Upper lobe of left lung (tissue), 6 donors: ENCODE measurements at places on chromosomes 13 and 19. TPM values are rescaled to one million over a fixed set of nuclear protein-coding genes. Genes with fewer than 3 reads are reported as not detected.

The SLC6A16 gene
- total RNA-seq = 1.1 TPM

The LILRB5 gene
- 10.0 TPM for total RNA-seq

The ADGRE1 gene
- total RNA-seq = 4.4 TPM

DNA sequence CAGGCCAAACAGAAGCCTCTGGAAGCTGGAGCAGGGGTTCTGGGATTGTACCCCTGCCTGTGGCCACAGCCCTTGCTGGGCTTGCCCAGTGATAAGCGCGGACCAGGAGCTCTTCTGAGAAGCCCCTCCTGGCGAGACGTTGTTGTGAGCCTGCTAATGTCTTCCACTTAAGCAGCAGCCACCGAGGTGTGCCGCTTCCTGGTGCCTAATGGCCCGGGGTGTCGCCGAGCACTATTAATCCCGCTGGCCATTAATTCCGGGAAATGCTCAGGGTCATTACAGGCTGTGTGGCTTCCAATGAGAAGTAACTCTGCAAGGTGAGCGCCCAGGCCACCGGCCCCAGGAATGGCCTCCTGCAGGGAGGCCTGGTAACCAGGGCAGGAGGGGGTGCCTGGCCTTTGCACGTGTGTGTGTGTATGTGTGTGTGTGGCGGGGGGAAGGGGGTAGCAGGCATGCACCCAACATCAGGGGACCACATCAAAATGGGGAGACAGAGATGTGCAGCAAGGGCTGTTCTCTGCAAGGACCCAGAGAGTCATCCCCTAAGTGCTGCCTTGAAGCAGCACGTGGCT lies 175.0 kb downstream of the URI1 start:
- no peak overlapping the region for H3K4me3 ChIP-seq
- no peak overlapping the region for H3K27ac ChIP-seq
- no peak for DNase-seq

DNA sequence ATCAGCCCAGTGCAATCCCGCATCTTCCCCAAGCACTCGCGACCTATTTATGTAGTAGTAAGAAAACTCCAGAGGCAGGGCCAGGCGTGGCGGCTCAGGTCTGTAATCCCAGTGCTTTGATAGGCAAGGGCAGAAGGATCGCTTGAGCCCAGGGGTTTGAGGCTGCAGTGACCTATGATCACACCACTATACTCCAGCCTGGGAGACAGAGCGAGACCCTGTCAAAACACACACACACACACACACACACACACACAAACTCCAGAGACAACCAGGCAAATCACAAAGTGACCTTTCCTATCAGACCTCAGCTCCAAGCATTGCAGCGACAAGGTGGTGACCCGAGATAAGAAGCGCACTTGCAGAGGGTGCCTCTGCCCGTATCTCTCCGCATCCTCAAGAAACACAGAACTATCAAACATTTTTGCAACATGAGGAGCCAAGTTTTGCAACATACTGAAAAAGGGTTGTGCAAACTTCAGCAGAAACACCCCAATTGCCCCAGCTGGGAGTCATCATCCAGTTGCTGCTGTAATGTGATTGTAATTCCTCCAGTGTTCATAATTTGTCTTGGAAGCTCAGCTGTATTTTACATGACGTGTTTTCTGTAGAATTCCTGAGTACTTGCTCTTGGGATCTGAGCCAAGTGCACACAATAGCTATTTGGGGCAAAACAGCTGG lies 8.7 kb upstream of the KLF2 start:
- DNase-seq = no peak
- no peaks in the 10 kb centered on the region for H3K27me3 ChIP-seq
- H3K27ac ChIP-seq = peak overlapping the region; percentile 68
- peaks cover 26% of the 10 kb centered on the region for H3K4me1 ChIP-seq

DNA sequence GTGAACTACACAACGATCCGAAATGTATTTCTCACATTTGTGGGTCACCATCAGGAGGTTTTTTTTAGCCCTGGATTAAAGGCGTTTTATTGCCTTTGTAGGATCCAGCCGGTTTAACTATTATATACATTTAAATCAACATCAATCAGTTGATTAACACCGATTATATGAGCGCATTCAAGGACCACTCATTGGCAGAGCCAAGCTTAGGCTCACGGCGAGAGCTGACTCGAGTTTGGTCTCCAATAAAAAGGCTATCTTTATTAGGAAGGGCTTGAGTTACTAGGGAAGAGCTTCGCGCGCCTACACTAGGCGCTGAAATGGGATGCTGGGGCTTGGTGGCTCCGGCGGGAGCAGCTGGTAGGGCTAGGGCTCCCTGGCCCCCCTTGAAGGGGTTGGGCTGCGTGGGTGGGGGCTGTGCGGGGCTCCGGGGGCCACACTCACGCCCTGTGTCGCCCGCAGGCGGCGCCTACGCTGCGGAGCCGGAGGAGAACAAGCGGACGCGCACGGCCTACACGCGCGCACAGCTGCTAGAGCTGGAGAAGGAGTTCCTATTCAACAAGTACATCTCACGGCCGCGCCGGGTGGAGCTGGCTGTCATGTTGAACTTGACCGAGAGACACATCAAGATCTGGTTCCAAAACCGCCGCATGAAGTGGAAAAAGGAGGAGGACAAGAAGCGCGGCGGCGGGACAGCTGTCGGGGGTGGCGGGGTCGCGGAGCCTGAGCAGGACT lies 4.2 kb downstream of the PDX1 start:
- no peak overlapping the region for H3K27ac ChIP-seq
- H3K36me3 ChIP-seq = no peaks in the 10 kb centered on the region
- peaks cover 22% of the 10 kb centered on the region for H3K4me1 ChIP-seq
- no peak for DNase-seq
- H3K4me3 ChIP-seq = no peak overlapping the region
- no peaks in the 10 kb centered on the region for H3K27me3 ChIP-seq

DNA sequence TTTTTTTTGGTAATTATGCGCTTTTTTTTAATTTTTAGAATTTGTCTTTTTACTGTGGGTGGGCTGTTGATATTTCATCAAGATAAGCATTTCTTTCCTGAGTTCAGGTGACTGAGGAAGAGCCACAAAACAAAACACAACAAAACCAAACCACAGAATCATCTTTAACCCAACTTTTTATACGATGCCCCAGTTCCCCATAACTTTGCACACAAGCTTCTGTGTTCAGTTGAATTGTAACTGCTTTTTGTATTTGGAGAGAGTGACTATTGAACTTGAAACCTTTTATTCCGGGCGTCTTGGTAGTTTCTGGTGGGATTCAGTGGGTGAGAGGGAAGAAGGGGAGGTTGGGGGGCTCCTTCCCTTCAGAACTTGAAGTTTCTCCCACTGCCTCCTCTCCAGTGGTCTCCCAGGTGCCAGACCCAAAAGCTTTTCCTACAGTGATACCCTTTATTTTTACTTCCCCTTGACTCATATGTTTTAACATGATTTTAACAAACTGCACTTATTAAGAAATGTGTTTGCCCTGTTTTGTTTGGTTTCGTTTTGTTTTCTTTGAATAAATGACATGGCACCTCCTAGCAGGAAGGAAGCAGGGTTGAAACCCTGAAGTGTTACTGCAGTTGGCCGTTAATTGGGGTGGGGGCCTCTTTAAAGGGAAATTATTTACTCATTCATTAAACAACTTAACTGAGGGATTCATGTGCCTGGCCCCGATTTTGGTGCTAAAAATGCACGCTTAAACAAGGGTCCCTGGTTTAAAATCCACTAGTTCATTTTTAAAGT lies 2.7 kb upstream of the CCDC97 start:
- H3K27me3 ChIP-seq = no peaks in the 10 kb centered on the region
- H3K4me3 ChIP-seq = no peak overlapping the region
- peak overlapping the region; percentile 98 for H3K27ac ChIP-seq
- peaks cover 58% of the 10 kb centered on the region for H3K4me1 ChIP-seq

DNA sequence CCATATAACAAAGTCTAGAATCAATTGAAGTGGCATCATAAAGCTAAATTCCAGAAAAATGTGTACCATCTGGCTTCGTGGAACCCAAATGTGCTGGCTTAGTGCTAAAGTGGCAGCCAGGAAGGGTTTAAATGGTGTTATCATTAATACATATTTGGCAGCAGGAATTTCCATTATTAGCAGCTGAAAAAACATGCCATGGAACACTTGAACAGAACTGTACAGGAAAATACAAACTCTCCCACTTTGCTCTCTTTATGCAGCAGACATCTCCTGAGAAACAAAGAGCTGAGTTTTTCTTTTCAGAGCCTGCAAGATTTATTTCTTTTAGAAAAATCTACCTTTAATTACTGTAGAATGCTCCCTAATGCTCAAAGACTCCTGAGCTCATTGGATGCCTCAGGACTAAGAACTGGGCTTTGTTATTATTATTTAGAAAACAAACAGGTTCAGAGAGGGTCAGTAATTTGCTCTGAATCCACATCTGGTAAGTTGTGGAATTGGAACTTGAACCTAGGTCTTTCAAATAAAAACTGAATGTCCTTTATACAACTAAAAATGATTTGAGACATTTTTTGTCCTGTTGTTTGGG lies 179.0 kb downstream of the LACC1 start:
- H3K27ac ChIP-seq = no peak overlapping the region
- H3K36me3 ChIP-seq = no peaks in the 10 kb centered on the region
- no peak overlapping the region for H3K4me3 ChIP-seq

- H3K27ac ChIP-seq = no peak overlapping the region
- H3K4me1 ChIP-seq = no peaks in the 10 kb centered on the region
- no peak overlapping the region for H3K4me3 ChIP-seq
- H3K27me3 ChIP-seq = no peaks in the 10 kb centered on the region
- H3K36me3 ChIP-seq = peaks cover 34% of the 10 kb centered on the region
These were observed 68.2 kb downstream of the ESD start for GRCh38 chr13:46728777-46729176.

GRCh38 chr13:67299072-67299635 lies 69.0 kb upstream of the PCDH9 start:
- no peak for DNase-seq
- no peaks in the 10 kb centered on the region for H3K27me3 ChIP-seq
- H3K4me3 ChIP-seq = no peak overlapping the region
- no peaks in the 10 kb centered on the region for H3K36me3 ChIP-seq
- no peak overlapping the region for H3K27ac ChIP-seq
- H3K4me1 ChIP-seq = no peaks in the 10 kb centered on the region

DNA sequence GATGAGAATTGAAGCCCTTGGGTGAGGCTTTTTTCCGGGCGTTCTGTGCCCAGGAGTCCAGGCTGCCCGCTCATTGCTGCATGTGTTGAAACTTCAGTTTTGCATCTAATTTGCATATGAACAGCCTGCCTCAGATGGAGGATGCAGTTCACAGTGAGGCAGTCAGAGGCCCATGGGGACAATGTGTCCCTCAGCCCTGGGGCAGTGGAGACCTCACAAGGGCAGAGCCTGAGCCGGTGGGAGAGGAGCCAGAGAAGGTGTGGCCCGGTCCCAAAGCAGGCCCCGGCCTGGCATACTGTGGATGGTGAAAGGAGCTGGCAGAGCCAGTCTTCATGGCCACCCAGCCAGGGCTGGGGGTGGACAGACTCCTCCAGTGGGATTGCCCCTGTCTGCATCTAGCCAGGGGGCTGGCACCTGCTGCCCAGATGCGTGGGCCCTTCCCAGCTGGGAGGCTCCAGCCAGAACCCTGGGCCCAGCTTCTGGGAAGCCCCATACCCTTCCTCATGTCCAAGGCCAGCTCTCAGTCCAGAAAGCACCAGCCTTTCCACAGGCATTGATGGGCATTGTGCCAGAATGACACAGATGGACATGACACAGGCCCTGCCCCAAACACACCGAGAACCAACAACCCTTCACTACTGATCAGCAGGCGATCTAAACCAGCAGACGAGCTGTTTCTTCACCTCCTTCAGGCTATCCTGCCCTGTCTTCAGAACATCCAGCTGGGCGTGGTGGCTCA lies 32.9 kb upstream of the KCTD15 start:
- no peaks in the 10 kb centered on the region for H3K27me3 ChIP-seq
- no peaks in the 10 kb centered on the region for H3K36me3 ChIP-seq
- DNase-seq = peak; percentile 42
- no peak overlapping the region for H3K27ac ChIP-seq

DNA sequence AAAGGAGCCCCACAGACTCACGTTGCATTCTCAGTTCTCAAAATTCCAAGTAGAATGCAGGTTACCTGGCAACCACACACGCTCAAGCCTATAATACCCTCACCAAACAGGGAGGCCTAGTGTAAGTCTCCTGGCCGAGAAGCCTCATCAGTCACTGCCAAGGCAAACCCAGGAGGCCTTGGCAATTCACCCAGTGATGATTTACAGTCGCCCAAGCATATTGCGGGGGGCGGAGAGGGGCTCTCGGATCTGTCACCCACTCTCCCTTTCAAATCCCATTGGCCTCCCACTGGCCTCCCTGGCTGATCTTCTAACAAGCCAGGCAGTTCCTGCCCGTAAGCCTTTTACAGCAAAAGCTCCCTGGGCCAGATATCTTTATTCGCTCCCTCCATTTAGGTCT lies 1.1 kb downstream of the AKAP8L start:
- peak overlapping the region; percentile 88 for H3K4me3 ChIP-seq
- no peaks in the 10 kb centered on the region for H3K27me3 ChIP-seq
- peak overlapping the region; percentile 90 for H3K27ac ChIP-seq
- peaks cover 12% of the 10 kb centered on the region for H3K36me3 ChIP-seq

- H3K4me1 ChIP-seq = no peaks in the 10 kb centered on the region
- no peak for DNase-seq
- H3K27me3 ChIP-seq = no peaks in the 10 kb centered on the region
- no peak overlapping the region for H3K27ac ChIP-seq
- no peak overlapping the region for H3K4me3 ChIP-seq
- peaks cover 56% of the 10 kb centered on the region for H3K36me3 ChIP-seq
These were observed 146.9 kb downstream of the KDM4B start for GRCh38 chr19:5115771-5116202.

DNA sequence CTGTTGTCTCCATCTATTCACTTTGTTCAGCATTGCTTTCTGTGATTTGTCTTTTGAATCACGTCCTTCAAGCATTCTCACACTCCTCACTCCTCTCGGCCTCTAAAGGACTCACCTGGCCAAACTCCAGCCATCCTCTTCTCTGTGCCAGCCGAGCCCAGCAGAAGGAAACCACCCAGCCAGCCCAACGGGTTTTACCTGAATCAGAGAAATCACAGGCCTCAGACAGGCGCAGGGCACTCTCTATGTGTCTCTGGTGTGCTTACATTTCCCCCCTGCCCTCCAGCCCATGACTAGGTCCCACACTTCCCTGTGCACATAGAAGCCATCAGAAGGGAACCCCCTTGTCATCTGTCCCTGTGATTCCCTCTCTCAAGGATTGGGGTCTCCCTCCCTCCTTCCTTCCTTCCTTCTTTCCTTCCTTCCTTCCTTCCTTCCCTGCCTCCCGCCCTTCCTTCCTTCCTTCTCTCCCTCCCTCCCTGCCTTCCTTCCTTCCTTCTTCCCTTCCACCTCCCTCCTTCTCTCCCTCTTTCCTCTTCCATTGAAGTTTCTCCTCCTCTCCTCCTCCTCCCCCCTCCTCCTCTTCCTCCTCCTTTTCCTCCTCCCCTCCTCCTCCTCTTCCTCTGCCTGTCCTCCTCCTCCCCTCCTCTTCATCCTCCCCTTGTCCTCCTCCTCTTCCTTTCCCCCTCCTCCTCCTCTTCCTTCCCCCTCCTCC lies 8.8 kb upstream of the ZNF541 start:
- no peak overlapping the region for H3K27ac ChIP-seq
- H3K4me3 ChIP-seq = no peak overlapping the region
- DNase-seq = peak; percentile 87
- peaks cover 9% of the 10 kb centered on the region for H3K4me1 ChIP-seq
